ENCODE measurements at places on chromosomes 3 and 15.

DNA sequence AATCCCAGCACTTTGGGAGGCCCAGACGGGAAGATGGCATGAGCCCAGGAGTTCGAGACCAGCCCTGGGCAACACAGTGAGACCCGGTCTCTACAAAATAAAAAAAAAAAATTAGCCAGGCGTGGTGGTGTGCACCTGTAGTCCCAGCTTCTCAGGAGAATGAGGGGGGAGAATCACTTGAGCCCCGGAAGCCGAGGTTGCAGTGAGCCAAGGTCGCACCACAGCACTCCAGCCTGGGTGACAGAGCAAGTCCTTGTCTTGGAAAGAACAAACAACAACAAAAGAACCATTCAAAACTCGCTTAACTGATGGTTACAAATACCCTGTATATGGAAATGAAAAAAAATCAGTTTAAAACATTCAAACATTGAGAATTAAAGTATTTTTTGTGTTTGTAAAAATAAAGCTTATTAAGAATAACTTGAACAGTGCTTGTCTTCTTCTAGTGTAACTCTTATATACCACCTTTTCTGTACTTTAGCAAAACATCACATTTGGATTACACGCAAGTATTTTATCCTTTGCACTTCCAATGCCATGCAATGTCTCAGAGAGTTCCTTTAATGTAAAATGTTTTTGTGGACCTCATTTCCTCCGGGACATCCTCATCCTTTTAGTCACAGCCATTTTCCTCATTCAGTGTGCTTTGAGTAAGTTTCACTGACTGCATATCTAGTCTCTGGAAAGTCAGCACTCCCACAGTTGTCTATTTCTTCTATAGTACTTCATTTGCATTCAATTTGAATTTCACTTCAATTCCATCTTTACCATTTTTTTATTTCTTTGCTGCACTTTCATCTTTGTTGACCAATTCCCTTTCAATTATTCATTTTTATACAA lies 113.0 kb upstream of the GOLGA8J start:
- no peak for DNase-seq

DNA sequence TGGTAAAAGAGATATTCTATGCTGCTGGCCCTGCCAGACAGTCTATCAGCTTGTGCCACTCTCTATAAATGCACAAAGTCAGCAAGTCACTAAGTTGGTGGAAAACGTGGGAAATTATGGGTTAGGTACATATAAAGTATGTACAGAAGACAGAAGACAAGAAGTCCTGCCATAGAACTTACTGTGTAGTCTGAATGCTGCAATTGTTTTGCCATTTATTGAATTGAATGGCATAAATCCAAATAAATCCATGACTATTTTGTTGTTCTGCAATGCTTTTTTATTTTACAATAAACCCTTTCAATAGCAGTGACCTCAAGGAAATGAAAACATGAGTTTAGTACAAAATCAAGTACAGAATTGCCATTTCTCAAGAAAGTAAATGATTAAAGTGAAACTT lies 34.1 kb upstream of the TM4SF1 start:
- DNase-seq: no peak

DNA sequence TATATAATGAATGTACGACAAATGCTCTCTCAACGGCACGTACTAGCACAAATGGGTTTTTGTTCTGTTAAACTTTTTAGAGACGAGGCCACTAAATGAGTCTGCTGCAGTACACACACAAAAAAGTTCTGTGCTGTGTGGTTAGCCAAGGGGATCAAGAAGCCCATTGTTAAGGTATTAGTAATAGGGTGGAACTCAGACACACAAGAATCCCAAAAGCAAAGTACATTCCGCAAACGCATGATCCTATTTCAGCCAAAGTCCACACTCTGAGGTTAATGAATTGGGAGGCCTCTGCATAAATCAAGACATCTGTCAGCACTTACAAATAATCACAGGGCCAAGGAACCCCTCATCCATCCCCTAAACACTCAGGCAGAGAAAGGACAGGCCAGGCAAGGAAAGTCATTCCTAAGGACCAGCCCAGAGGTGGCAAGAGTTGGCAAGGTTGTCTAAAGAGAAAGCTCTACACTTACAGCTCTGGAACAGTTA lies 12.1 kb downstream of the OSBPL10 start:
- no peak for DNase-seq

DNA sequence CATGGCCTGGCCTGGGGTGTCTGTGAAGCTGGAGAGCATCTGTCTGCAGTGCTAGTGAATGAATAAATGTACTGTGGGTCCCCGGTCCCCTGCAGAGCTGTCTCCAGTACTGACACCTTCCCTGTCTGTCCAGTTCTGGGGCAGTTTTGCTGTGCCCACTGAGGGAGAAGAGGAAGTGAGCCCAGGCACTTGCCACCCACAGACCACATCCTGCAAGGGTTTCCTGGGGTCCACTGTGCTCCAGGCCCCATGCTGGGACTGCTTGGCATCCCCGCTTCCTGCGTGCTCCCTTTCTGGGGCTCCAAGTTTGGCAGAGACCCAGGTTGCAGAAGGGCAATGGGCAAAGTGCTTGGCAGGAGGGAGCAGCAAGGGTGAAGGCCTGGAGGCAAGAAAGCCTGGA lies 4.9 kb upstream of the SLC6A6 start:
- DNase-seq: no peak

DNA sequence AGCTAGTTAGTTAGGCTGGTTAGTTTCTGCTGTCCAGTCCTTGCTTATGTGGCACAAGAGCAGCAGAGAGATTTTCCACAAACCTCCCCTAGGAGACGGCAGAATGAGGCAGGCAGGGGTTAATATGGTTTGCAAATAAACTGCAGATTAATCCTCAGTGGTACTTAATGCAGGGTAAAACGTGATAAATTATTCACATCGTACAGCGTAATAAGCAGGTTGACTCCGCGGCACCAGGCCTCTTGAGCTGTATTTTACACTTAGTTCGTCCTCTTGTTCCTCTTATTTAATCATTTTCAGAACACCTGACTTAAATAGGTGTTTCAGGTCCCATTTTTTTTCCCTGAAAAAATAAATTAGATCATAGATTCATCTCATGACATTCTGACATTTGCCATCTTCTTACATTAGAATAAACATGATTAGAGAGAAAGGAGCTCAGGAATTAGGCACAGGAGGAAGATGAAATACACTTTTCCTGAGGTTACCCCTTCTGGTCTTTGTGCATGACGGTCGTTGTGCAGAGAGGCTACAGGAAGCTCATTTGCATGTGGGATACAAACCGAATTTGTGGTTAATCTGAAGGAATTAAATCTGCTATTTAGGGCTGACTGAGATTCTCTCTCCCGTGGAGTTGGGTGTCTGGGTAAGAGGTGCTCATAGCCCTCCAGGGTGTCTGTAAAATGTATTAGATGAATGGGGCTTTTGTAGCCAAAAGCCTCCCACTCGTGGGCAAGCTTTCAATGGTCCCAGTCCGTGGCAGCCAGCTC lies 27.1 kb upstream of the VPS8 start:
- DNase-seq: no peak

GRCh38 chr3:37202035-37202434 lies 27.7 kb upstream of the LRRFIP2 start:
- DNase-seq: no peak

DNA sequence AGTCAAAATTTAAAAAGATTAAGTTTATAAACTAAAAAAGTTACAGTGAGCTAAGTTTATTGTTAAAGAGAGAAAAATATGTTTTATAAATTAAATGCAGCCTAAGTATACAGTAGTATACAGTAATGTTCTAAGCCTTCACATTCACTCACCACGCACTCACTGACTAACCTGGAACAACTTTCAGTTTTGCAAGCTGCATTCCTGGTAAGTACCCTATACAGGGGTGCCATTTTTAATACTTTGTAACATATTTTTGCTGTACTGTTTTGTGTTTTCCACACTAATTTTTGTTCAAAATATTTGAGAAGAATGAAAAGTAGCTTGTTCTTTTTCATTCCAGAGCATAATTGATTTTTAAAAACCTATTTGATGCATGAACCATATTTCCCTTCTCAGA lies 524.9 kb downstream of the RBMS3 start:
- DNase-seq: no peak

DNA sequence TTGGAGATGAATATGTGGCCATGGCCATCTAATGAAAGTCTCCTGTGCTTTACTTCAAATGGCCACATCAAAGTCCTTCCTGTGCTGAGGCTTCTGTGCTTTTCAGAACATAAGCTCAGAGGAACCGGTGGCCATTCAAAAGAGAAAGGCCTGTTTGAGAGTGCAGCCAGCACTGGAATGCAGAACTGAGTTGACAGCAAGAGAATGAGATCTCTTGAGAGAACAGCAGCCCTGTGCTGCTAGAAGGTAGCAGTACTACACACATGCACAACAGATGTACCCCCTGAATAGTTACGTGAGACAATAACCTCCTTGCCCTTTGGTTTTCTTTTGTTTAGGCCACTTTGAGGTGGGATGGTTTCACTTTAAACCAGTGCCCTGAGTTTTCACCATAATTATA lies 292.5 kb downstream of the PTPRG start:
- no peak for DNase-seq

DNA sequence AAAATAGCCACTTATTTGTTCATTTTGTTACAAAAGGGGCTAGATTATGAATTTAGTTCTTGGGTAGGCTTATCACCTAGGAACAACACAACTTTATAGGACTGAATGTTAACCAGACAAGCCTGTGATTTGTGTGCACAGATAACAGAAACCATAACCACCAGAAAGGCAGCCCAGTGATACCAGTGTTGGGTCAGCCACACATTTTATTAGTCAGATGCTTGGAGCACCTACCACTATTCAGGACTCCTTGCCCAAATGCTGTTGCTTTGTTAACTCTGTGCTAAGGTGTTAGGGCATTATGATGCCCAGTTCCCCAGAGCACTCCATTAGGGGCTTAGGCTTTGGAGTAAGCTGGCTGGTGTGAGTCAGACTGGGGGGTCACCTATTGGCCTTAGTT lies 22.5 kb downstream of the PLCL2 start:
- DNase-seq: no peak

- DNase-seq: no peak
These were observed 59.4 kb downstream of the MAGEF1 start for GRCh38 chr3:184652465-184652864.

GRCh38 chr3:127220497-127220896 lies 27.6 kb downstream of the PRR23E start:
- no peak for DNase-seq

- DNase-seq: no peak
These were observed 659.1 kb downstream of the GRM7 start for GRCh38 chr3:7520059-7520458.

- DNase-seq: no peak
These were observed 68.8 kb upstream of the IL12A start for GRCh38 chr3:159919873-159920272.

GRCh38 chr3:26271848-26272247 lies 350.7 kb upstream of the LRRC3B start:
- DNase-seq: no peak

GRCh38 chr15:62359416-62359815 lies 194.3 kb upstream of the C2CD4B start:
- DNase-seq: no peak

GRCh38 chr3:3707858-3708768 lies 91.1 kb upstream of the LRRN1 start:
- no peak for DNase-seq

- peak; percentile 8 for DNase-seq
These were observed 131.6 kb downstream of the TPRA1 start for GRCh38 chr3:127458696-127459604.

- no peak for DNase-seq
These were observed 58.8 kb downstream of the RNF13 start for GRCh38 chr3:149871855-149872254.

DNA sequence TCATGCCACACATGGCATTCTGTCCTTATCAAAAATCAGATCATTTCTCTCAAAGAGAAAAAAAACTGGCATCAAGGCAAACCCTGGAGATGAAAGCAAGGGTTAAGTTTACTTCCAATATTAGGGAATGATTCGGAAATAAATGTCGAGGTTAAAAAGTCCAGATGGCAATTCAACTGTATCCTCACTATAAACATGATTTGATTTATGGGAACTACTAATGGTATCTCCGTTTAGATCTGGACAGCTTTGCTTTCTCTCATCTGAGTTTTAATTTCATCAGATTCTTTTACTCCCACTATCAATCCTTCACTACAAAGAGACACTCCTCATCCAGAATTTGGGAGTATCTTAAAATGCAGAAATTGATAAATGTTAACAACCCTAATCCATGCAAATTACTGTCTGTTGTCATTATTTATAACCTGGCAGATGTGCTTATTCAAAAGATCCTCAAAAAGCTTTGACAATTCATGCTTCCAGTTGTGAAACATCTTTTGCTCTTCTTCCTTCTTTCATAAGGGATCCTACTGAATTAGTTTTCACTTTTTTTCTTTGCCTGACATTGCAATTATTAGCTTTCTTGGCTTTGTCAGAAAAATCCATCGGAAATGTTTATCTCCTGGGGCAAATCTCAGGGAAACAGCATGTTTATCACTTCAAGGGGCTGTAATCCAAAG lies 903.2 kb downstream of the MCTP2 start:
- DNase-seq: no peak

DNA sequence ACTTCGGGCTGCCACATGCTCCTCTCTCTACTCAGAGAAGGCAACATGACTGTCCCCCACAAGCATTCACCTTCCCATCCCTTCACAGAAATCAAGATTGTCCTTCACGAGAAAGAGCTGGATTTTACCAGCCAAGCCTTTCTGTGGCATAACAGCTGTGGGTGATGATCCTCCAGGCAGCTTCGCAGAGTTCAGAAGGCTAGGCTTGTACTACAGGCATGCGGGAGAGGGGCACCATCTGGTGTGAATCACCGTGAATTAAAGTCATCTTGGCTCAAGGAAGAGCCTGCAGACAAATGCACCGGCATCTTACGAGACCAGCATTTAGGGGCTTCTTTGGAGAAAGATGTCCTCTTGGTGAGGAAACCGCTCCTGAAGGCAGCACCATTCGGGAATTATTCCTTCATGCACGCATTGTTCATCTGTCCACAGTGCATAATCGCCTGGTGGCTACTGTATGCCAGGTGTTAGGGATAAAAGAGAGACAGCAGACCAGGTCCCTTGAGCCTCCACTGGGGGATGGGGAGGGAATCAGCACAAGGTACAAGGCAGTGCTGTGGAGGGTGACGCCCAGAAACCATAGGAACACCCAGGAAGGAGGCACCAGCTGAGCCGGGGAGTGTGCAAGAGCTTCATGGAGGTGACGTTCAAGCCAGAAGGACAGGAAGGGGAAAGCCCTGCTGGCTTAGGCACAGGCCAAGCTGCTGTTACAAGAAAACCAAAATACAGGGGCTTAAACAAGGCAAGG lies 108.6 kb downstream of the TMEM266 start:
- DNase-seq: no peak

GRCh38 chr3:10194328-10195071 lies 29.8 kb downstream of the IRAK2 start:
- DNase-seq: peak; percentile 48

DNA sequence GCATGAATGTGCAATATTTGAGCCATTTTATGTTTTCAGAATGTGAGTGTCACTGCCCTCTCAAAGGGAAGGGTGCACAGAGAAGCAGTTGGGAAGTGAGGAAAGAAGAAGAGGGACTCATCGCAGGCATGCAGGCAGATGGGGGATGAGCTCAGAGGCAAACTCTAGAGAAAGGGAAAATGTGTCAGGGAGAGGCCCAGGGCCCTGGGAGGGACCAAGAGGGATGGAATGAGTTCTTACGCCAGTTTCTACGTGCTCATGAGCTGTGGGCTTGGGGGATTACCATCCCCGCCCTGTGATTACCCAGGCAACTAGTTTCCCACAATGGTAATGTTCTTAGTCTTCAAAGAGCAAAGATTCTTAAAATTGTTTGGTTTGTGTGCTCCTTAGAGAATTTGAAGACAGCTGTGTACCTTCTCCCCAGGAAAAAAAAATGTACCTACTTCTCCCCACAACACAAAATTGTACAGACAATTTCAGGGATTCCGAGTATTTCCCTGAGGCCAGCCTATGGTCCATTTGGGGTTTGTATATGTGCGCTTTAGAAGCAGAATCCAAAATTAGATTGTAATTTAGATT lies 17.8 kb downstream of the GCSAM start:
- no peak for DNase-seq

- DNase-seq: no peak
These were observed 25.6 kb upstream of the PLXND1 start for GRCh38 chr3:129632056-129632455.
